Renal cortex interstitium (tissue), 15 donors: ENCODE measurements at places on chromosomes 5 and 9. TPM values are rescaled to one million over a fixed set of nuclear protein-coding genes. Genes with fewer than 3 reads are reported as not detected.

The EIF4E1B gene
- not detected for polyA plus RNA-seq

The C5orf34 gene
- 5.9 TPM for polyA plus RNA-seq

The BTNL3 gene
- polyA plus RNA-seq: not detected

The GKAP1 gene
- 16.3 TPM for polyA plus RNA-seq

The FNIP1 gene
- 16.6 TPM for polyA plus RNA-seq

The SLC34A3 gene
- 13.8 TPM for polyA plus RNA-seq

The SLC1A3 gene
- 1.3 TPM for polyA plus RNA-seq

The AKNA gene
- polyA plus RNA-seq: 14.2 TPM

The C7 gene
- 175 TPM for polyA plus RNA-seq

The ZDHHC11 gene
- polyA plus RNA-seq: 10.1 TPM

The HSPB3 gene
- not detected for polyA plus RNA-seq

The TMC1 gene
- 0.74 TPM for polyA plus RNA-seq

The CCNJL gene
- 8.6 TPM for polyA plus RNA-seq

The PPP2CA gene
- polyA plus RNA-seq: 229 TPM

The SEC61B gene
- polyA plus RNA-seq: 155 TPM

The RARS1 gene
- 69.1 TPM for polyA plus RNA-seq

The LTC4S gene
- 6.8 TPM for polyA plus RNA-seq

The NEUROG1 gene
- not detected for polyA plus RNA-seq

The CARTPT gene
- polyA plus RNA-seq: not detected

The MRPS30 gene
- 65.1 TPM for polyA plus RNA-seq

The OCLN gene
- polyA plus RNA-seq: 28.6 TPM

The NRARP gene
- polyA plus RNA-seq: 9.0 TPM

The GABRA6 gene
- not detected for polyA plus RNA-seq

The STPG3 gene
- polyA plus RNA-seq: 2.6 TPM

The SHC3 gene
- polyA plus RNA-seq: 2.4 TPM

The PGM5 gene
- 41.7 TPM for polyA plus RNA-seq

The GHR gene
- polyA plus RNA-seq: 20.7 TPM

The PCDHB7 gene
- polyA plus RNA-seq: 4.2 TPM

The IQGAP2 gene
- 68.2 TPM for polyA plus RNA-seq

The SLC4A9 gene
- 13.6 TPM for polyA plus RNA-seq

The QRFP gene
- 0.36 TPM for polyA plus RNA-seq

The STKLD1 gene
- 5.4 TPM for polyA plus RNA-seq

The LMBRD2 gene
- polyA plus RNA-seq: 21.8 TPM

The SLC36A3 gene
- not detected for polyA plus RNA-seq

The SPINK4 gene
- polyA plus RNA-seq: not detected

The SLC6A3 gene
- polyA plus RNA-seq: 0.24 TPM

The PCDHGB1 gene
- polyA plus RNA-seq: 2.5 TPM

The REEP2 gene
- polyA plus RNA-seq: 13.3 TPM

The IL13 gene
- polyA plus RNA-seq: not detected

The TXNDC8 gene
- not detected for polyA plus RNA-seq
